ENCODE measurements at places on chromosomes 4 and X.

DNA sequence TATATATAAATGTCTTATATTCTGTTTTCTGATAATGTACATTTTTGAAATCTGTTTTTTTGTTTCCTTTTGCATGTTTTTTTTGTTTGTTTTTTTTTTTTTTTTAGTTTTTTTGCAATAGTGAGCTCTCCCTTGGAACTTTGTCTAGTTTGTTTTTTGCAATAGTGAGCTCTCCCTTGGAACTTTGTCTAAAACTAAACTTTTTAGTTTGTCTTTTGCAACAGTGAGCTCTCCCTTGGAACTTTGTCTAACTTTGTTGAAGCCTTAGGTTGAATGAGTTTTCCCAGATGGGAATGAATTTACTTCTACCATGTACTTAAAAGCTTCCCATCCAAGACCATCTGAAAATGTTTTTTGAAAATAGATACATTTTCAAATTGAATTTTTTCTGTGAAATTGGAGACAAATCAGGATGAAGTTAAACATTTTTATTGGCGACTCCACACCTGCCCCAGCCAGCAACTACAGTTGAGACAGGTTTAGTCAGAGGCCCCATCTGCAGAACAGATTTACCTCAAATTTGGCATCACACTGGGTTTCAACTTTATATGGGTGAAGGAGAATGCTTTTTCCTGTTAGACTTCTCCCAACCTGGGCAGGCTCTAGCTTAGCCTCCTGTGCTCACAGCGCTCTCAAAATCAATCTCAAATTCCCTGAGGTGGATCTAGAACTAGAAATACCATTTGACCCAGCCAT, 16.0 kb downstream of the SLC9B2 start:
- DNase-seq = no peak

DNA sequence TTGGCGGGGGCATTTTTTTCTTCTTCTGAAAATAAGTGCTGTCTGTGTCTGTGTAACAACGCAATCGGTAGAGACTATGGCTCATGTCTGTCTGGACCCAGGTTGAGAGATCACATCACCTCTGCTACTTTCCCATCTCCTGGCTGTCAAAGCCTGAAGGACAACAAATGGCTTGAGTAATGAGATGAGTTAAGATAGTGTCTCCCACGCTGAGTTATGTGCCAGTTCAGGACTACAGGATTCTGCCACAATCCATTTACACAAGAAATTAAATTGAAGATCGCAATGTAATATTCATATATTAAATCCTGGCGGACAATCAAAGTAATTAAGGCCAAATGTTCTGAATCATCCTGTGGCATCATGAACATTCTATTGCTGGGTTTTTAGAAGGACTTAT, 16.5 kb upstream of the ARHGAP36 start:
- DNase-seq = no peak

GRCh38 chrX:24093746-24094145, 39.0 kb downstream of the EIF2S3 start:
- DNase-seq = no peak

DNA sequence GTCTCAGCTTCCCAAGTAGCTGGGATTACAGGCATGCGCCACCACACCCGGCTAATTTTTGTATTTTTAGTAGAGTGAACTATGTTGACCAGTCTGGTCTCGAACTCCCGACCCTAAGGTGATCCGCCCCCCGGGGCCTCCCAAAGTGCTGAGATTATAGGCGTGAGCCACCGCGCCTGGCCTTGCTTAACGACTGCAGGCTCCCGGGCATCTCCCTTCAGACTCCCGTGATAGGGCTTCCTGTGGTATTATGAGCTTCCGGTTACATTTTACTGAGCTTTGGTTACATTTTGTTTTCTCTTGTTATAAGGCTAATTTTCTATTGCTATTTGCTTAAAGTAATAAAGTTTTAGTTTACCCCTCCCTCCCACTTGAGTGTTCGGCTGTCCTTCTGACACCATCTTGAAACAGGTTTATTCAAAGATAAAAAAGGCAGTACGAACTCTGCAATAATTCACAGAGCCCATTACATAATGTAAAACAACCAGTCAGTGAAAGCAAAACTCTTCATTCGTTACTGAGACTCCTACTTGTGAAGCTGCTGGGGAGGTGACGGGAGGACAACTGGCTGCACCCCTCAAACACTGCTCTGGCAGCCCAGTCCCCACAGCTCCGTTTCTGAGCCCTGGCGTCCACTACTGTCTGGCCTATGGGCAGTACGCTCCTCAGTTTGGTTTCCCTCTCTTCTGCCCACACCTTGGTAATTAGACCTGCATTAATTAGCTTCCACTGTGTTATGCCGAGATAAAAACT, 795.7 kb upstream of the SLIT2 start:
- DNase-seq = no peak

DNA sequence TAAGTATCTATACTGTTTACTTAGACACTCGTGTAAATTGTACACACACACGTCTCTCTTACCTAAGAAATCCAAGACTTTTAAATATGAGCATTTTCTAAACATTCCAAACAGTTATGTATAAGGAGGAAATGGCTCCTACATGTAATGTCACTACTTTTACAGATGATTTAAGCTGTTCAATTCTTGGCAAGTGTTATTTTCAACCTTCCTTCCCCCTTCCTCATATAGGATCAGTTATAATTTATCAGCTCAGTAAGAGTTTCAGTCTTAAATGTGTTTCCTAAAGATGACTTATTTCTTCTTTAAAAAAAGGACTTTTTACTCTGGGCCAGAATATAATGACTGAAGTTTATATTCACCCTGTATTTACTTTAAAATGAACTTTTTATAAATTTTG, 601.1 kb downstream of the ANKRD50 start:
- no peak for DNase-seq

- DNase-seq = no peak
Observed at GRCh38 chr4:164997941-164998340, 20.5 kb upstream of the TRIM61 start.

DNA sequence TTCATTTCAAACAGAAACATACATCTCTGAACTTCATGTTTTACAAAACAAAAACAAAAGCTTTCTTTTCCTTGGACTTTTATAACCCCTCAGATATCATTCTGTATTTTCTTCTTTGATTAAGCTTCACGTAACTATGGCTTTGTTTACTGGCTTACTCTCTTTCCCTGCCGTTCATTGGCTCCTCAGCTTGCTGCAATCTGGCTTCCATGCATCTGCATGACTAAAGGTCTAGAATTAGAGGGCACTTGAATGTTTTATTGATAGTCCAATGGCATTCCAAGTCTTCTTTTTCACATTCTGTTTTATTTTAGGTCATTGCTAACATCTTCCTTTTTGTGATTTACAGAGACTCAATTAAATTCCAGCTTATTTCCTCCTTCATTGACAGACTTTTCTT, 487.6 kb downstream of the GRXCR1 start:
- DNase-seq = no peak

GRCh38 chrX:12991575-12991974, 16.7 kb downstream of the TMSB4X start:
- DNase-seq = no peak

- peak; percentile 72 for DNase-seq
Observed at GRCh38 chrX:130339408-130340222, at the start of gene SLC25A14. SLC25A14 (plus strand) TSS chrX:130339919; CDS start chrX:130340279, 360 bp downstream.

DNA sequence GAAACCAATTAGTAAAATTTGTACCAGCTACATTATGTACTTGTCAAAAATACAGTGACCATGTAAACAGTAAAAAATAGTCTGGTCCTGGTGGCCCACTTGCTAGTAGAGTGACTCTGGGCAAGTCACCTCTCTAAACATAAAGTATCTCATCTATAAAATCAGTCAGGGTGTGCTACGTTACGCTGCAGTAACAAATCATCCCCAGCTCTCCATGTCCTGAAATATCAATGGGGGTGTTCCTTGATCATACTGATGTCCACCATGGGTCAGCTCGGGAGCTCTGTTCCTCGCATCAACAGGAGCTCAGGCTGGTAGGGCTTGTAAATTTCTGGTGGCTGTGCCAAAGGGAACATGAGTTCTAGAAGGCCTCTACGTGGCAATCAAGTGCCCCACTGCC, 268.6 kb downstream of the RAB28 start:
- DNase-seq = no peak

- no peak for DNase-seq
Observed at GRCh38 chr4:75844151-75844662, 58.0 kb downstream of the PPEF2 start.

GRCh38 chrX:112008724-112009123, 73.9 kb downstream of the TRPC5 start:
- DNase-seq = no peak

GRCh38 chr4:16672421-16672820, 226.0 kb downstream of the LDB2 start:
- DNase-seq = no peak

GRCh38 chr4:147813109-147813773, 81.4 kb downstream of the ARHGAP10 start:
- DNase-seq = no peak

GRCh38 chrX:15929194-15929593, 74.6 kb upstream of the AP1S2 start:
- no peak for DNase-seq

GRCh38 chr4:148007314-148007760, 275.4 kb downstream of the ARHGAP10 start:
- no peak for DNase-seq

GRCh38 chr4:99652596-99653436, 4.8 kb downstream of the C4orf54 start:
- no peak for DNase-seq

DNA sequence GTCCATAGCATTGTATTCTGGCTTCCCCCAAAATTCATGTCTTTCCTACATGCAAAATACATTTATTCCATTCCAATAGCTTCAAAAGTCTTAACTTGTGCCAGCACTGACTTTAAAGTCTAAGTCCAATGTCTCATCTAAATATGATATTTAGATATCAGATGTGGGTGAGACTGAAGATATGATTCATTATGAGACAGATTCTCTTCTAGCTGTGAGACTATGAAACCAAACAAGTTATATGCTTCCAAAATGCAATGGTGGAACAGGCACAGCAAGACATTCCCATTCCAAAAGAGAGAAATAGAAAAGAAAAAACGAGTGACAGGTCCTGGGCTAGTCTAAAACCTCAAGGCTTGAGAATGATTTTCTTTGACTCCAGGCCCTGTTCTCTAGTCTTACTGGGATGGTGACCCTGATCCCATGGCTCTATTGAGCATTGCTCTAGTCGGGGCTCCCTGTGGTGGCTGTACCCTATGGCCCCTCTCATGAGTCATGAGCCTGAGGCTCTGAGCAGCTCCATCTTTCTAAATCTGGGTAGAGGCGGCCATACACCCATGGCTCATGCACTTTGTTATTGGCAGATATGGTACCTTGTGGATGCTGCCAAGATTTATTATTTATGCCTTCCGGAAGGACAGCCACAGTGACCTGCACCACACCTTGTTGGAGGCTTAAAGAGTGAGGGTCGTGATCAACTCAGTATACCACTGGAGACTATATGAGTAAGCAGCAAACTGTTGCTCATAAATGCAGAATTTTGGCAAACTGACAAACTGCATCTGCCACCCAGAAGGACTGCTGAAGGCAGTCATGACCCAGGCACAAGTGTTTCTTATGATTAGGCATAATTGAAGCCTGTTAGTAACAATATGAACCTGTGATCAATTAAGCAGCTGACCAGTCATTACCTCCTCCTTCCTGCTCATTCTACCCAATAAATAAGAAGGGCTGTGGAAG, 38.5 kb upstream of the BOD1L1 start:
- no peak for DNase-seq

DNA sequence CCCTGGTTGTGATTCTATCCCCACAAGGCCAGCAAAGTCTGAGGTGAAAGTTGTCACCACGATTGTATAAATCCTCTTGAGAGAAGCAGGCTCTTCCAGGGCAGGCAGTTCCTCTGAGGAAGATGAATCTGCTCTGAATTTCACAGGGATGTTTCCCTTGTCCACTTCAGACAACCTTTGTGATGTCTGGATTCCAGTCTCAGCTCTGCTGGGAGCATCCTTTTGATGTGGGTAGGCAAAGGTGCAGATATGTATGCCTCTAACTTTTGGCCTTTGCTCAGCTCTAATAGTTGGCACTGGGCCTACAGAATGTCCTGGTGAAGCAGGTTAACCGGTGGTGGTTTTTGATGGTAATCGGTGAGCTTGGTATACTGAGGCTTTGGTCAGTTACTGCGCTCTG, 50.6 kb upstream of the WDR1 start:
- DNase-seq = no peak

DNA sequence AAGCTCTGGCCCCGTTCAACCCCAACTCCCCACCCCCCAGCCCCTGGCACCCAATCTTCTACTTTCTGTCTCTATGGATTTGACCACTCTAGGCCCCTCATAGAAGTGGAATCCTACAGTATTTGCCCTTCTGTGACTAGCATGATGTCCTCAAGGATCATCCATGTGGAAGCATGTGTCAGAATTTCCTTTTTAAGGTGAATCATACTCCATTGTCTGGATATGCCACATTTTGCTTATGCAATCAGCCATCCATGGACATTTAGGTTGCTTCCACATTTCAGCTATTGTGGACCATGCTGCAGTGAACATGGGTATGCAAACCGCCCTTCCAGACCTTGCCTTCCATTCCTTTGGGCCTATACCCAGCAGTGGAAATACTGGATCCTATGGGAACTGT, 15.5 kb downstream of the CCNQ start:
- no peak for DNase-seq

DNA sequence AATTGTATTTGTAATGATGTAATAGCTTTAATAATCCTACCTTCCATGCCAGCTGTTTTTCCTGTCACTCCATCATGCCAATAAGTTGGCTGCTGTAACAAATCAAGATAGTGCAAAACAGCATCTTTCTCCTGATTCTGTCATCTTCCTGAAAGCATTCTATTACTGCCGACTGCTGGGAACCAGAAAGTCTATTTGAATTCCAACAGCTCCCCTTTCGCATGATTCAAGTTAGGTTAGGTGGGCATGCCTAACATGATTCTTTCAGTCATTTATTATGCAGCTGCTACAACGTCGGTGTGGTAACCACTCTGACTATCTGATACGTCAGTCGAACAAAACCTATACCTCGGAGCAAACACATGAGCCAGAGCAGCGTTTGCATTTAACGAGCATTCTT, 127.9 kb upstream of the DMD start:
- no peak for DNase-seq

GRCh38 chr4:185811509-185812364, at the start of gene SORBS2:
SORBS2 (minus strand) TSS chr4:185812194; CDS start chr4:185690571, 121,623 bp downstream.
- DNase-seq = peak; percentile 80

- DNase-seq = no peak
Observed at GRCh38 chrX:123713841-123714240, 19.0 kb downstream of the THOC2 start.

DNA sequence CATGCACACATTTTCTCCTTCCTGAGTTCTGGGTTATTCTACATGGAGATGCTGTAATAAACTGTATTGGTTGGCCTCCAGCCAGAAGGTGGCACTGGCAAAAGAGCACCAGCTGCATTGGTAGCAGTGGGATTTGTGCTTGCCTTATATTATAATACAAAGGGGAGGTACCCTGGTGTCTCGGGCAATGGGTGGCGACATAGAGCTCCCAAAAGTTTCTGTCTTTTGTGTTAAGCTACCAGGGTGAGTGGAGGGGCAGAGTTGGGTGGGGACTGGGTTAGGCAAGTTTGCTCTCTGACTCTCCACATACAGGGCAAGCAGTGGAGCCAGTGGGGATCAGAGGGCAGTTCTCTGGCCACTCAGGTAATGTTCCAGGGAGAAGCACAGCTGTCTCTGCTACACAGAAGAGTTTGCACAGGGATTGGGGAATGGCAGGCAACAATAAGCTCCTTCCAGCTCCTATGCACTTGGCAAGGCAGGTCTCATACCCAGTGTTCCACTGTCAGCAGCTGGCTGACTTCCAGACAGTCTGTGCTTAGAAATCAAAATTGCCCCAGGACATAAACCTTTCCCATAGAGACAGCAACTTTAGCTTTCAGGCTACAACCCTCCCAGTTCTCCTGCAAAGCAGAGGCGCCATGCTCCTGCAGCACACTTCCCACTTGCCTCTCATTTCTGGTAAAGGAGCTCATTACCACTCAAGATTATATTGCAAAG, 463.9 kb upstream of the PCDH7 start:
- no peak for DNase-seq

- no peak for DNase-seq
Observed at GRCh38 chr4:105288121-105288520, 141.4 kb downstream of the TET2 start.

All from body of pancreas (tissue), 4 donors.